ENCODE measurements at places on chromosomes 12 and 14.

DNA sequence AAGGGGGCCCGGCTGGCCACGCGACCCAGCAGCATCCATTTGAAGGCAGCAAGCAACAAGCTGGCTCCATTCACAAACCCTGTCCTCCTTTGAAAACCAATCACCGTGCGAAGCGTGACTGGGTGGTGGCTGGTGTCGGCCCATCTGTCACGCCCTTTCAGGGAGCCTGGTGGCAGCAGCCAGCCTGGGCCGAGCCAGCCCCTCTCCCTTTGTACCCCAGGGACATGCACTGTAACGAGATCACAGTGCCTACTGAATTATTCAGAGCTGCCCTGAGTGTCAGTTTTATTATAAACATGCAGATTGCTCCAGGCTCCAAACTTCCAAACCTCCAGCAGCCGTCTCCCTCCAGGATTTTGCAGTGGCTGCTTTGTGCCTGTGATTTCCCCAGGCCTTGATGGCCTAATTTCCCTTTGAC lies 22.3 kb upstream of the CTDSP2 start:
- no peak for DNase-seq

DNA sequence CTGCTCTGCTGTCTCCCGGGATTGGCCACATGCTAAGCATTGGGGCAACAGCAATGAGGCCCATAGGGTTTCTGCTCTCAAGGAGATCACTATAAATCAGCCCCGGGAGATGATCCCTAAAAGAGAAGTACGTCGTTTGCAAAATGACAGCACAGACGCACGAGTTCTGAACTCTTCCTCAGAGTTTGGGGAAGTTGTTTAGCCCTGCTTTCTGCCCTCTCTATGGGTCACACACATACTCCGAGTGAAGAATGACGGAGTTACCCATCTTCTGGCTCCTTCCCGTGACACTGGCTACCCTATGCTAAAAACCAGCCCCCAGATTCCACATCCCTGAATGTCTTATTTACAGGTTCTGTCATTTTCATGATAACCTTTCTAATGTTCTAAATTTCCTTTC lies 258.0 kb upstream of the PLEKHG7 start:
- DNase-seq: no peak

GRCh38 chr14:91273885-91274273 lies 29.4 kb upstream of the GPR68 start:
- no peak for DNase-seq

- peak; percentile 32 for DNase-seq
These were observed 49.4 kb downstream of the VWF start for GRCh38 chr12:6074979-6075585.

GRCh38 chr12:44717612-44718011 lies 158.5 kb downstream of the NELL2 start:
- DNase-seq: no peak

- no peak for DNase-seq
These were observed 884.3 kb downstream of the GALC start for GRCh38 chr14:87108726-87109125.

DNA sequence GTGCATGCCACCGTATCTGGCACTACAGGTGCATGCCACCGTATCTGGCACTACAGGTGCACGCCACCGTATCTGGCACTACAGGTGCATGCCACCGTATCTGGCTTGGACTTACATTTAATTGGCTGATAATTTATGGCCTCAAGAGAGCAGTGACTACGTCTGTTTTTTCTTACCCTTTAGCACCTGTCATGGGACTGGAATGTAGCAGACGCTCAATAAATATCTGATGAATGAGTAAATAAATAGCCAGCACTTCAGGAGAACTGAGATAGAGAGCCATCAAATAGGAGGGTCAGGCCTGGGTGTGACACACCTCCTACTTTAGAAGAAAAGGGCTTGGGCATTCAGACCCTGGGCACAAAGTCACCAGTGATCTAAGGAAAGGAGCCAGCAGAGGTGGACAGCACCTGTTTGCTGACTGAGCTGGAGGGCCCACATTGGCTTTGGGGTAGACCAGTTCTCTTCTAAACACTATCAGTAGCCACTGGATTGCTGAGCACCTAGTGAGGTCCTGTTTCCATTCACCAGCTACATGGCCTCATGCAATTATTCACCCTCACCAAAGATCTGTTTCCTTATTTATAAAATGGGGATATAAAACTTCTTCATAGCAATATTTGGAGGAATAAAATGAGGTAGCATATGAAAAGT lies 50.1 kb downstream of the RFX4 start:
- no peak for DNase-seq

GRCh38 chr12:103586791-103587370 lies at the start of gene STAB2:
TSS of gene STAB2 (plus strand) at chr12:103587273. CDS start at chr12:103587477, 204 bp downstream.
- no peak for DNase-seq

DNA sequence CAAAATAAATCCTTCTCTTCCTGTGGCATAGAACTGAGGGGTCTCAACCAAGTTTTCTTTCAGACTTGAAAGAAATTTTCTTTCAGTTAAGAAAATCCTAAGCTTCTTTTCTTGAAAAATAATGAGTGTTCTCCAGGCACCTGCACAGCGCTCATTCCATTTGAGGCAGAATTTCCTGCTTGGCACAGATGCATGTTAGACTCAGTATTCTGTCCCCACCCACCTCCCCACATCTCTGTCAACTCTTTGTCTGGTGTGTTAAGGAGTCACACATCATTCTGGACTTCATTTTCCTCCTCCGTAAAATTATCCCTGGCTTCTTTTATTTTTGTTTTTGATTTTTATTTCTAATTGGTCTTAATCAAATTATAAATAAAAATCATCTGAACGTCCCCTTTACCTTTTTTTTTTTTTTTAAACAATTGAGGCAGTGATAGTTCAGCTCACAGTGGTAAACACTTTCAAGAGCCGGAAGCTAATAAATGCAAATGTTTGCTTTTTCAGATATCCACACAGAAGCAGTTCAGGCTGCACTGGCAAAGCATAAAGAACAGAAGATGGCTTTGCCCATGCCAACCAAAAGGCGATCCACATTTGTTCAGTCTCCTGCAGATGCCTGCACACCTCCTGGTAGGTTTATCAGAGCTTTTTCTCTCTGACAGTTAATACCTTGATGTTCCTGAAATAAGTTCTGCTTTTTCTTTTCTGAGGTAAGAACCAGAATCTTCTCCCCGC lies 104.0 kb upstream of the ATF1 start:
- DNase-seq: no peak

- DNase-seq: no peak
These were observed 5.9 kb upstream of the BHLHE41 start for GRCh38 chr12:26130728-26131127.

DNA sequence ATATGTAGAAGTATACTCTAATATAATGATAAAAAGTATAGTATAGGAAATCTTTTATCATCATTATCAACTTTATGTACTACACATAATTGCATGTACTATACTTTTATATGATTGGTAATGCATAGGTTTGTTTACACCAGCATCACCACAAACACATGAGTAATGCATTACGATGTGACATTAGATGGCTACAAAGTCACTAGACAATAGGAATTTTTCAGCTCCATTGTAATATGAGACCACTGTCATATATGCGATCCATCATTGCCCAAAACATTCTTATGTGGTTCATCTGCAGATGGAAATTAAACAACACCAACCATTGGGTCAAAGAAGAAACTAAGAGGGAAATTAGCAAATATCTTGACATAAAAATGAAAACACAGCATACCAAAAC lies 4.4 kb downstream of the ADAM20 start:
- DNase-seq: no peak

DNA sequence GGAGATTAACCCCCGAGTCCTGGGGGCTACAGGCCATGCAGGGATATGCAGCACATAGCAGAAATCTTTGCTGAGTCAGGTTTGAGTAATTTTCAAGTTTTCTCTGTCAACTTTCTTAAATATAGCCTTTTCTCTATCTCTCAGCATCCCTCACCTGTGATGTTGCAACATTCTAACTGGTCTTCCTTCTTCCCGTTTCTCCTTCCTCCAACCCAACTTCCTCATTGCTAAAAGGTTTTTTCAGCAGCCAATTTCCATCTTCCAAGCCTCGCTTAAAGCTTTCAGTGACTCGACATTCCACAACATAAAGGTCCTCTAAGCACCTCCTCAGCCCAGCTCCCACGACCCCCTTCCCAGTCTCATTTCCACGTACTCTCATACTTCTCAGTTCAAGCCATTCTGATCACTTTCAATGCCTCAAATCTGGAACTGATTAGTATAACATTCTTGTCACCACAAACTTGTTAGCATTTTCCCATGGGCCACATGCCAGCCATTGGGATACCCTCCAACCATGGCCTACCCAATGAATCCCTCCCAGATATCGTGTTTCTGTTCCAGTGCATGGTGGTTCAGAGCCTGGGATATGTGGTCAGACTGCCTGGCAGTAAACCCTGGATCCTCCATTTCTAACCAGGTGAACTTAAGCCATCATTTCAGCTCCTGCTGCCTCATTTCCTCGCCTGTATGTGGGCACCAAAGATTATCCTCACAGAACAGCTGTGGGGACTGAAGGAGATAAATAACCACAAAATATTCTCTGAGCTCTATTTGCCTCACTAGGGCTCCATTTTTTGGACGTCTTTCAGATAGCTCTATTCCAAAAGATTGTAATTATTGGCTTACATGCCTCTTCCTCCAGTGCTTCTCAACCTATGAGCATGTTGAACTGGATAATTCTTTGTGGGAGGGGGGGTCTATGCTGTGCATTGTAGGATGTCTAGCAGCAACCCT lies 65.8 kb downstream of the KCNK10 start:
- DNase-seq: no peak

DNA sequence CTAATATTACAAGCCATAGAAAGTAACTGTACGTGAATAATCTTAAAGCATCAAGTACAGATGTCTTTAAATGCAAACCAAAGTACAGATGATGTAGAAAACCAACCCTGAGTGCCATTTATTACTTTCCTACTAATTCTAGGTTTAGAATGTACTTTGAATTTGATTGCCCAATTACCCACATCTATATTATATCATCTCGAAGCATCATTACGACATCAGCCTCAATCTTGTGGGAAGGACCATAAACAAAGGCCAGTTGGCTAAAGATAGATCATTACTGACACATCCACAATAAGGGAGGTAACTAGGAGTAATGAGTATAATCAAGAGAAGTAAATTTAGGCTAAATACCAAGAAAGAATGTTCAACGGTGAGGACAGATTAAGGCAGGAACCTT lies 478.9 kb downstream of the BCAT1 start:
- DNase-seq: no peak

DNA sequence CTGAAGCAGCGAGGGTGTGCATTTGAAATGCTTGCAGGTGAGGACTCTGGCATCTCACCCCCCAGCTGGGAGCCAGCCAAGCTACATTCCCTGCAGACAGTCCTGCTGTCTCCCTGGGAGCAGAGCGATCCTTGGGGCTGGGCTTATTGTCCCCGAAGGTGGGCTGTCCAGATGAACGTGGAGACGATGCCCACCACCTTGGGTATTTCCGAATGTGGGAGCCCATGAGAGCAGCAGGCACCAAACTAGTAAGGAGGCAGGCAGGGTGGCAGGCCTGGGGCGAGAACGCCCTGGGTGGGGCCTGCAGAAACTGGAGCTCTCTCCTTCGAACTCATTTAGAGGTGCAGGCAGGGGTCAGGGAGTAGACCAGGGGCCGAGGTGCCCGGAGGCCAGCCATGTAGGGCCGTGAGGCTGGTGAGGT lies 18.5 kb downstream of the ZBTB42 start:
- DNase-seq: no peak

DNA sequence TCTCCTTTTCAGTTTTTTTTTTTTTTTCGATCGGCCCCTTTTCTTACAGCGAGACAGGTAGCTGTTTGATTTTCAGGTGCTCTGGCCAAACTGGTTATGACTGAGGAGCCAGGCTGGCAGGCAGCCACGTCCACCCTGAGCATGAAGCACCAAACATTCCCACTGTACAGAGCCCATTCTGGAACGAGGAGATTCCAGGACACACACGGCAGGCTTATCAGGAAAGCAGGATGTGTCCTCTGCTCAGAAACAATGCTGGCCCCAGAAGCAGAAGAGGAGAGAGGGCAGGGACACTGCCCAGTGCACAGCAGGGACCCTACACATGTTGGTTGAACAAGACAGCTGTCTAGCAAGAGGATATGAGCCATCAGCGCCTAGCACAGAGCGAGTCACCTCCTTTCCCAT lies 3.7 kb upstream of the KRT2 start:
- DNase-seq: no peak

DNA sequence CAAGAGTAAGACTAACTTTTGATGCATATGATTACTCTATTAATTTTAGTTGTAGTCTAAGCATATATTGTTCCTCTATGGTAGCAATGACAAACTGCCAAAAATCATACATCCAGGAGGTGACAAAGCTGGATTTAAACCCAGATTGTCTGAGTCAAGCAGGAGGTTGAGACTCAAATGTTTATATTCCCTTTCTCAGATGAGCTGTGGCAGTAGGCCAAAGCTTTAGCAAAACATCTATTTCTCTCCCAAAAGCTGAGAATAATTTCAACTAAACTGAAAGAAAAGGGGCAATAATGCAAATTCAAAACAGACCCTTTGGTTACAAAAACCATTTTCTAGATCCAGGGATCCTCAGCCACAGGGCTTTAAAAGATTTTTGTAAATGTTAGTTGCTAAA lies 173.6 kb downstream of the SEC23A start:
- DNase-seq: no peak

DNA sequence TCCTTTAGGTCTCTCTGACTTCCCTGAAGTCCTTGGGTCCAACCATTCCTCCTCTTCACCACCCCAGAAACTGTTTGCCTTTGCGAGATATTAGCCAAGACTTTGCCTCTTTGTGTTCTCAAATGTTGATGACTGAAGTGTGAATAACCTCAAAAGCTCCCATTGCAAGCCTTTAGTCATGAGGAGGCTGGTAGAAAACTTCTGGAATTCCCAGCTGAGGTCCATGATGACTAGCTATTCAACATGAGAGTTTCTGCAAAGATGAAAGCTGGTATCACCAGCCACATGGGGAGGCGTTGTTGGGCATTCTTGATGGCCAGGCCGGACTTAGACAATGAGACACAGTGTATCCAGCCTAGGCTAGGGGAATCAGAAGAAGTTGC lies 111.7 kb downstream of the TBX5 start:
- no peak for DNase-seq

DNA sequence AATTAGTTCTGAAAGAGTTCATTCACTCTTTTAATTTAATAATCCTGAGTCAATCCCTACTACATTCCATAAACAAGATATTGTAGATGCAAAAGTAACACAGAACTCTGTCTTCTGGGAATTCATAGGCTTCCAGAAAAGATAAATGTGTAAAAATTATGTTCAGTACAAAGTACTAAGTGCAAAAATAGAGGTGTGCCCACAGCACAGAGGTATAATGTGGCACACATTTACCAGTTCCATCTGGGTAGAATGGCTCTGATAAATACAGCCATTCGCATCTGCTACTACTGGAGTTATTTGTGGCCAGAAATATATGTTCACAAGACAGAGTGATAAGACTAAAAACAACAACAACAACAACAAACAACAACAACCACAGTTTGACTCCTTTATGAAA lies 111.6 kb upstream of the PTPRB start:
- DNase-seq: no peak

GRCh38 chr12:56267443-56268071 lies 815 bp downstream of the COQ10A start:
- DNase-seq: no peak

- no peak for DNase-seq
These were observed 8.7 kb downstream of the KLRC4 start for GRCh38 chr12:10400829-10401228.

- no peak for DNase-seq
These were observed 218.6 kb upstream of the ATP2B1 start for GRCh38 chr12:89927226-89927698.

GRCh38 chr12:49030119-49030518 lies 11.5 kb upstream of the PRKAG1 start:
- no peak for DNase-seq

GRCh38 chr12:93413064-93413463 lies 28.7 kb downstream of the UBE2N start:
- no peak for DNase-seq

GRCh38 chr12:10285919-10286318 lies 21.8 kb upstream of the KLRD1 start:
- no peak for DNase-seq

Data from activated CD8-positive, alpha-beta memory T cell treated with anti-CD3 and anti-CD28 coated beads, Interleukin-2, amount 50 U/mL, for 4 hours (primary cell).